ENCODE measurements at places on chromosomes 4 and X.

DNA sequence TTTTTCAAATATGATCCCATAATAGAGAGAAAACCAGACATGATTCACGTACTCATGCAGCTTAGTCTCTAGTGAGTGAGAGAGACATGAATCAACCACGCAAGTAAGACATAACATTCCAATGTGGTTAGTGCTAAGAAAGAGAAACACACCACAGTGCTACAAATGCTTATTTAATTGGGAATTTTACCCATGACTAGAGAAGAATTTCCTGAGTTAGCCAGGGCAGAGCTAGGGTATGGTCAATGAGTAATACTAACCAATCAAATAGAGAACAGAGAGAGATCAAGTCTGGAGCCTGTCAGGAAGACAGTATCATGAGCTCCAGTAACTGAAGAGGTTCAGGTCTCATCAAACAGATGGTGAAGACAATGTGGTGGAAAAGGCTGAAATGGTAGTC is 495.2 kb downstream of the PDGFC start:
- DNase-seq, result no peak

GRCh38 chr4:59455751-59456150 is 1744.4 kb upstream of the ADGRL3 start:
- DNase-seq, result no peak

- DNase-seq, result no peak
These were observed 45.5 kb downstream of the MAGEA9 start for GRCh38 chrX:149827254-149827653.

DNA sequence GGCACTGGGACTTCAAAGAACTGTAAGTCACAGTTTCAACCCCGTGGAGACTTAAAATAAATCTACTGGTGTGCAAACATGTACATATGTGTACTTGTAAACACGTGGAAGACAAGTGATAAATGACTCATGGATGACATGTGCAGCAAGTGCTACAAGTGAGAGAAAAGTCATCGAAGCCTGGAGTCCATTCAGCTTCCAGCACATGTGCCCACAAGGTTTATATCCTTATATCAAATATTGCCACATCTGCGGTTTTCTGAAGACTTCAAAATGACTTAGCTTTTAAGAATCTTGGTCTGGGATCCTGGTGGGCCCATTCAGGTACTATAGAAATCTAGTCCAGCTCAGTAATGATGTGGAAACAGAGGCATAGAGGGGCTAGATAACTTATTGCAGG is 33.0 kb upstream of the TTC29 start:
- no peak for DNase-seq

- DNase-seq, result peak; percentile 61
These were observed 6.5 kb upstream of the RNF4 start for GRCh38 chr4:2462218-2462991.

DNA sequence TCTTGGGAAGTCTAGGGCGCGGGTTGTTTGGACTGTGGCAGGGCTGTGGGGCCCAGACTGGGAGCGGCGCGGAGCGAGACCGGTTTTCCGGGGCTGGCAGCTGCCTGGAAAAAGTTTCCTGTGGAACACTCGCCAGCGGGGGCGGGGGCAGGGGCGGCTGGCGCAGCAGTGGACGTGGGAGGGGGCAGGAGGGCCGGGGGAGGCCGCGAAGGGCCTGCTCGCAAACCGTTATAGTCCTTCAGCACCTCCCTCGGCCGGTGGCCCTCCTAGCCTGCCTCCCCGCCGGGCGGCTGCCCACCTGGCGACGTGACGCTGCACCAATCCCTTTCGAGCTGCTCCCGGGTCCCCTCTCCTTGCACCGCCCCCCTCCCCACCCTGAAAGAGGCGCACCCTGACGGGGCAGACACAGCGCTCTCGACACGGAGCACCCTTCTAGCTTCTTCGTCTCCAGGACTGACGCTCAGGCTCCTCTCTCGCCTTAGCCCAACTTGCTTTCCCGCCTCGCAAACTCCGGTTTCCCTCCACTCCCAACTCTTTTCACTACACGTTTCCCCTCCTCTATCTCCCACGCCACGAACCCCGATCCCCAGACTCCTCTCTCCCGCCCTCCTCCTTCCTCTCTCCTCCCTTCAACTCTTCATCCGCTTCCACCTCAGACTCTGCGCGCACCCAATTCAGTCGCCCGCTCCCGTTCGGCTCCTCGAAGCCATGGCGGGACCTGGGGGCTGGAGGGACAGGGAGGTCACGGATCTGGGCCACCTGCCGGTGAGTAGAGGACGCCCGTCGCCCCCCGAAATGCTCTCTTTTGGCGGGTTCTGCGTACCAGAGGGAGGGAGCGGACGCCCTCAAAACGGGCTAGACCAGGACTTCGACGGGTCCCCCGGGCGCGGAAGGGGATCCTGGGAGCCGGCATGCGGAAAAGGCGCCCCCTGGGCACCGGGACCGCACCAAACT is at the start of gene NRK:
Gene NRK, plus strand, starts transcription at position 402 of the 954 bp plus-strand sequence. Its CDS starts 307 bp downstream, at position 709.
- no peak for DNase-seq

- no peak for DNase-seq
These were observed 4.7 kb downstream of the FAM120C start for GRCh38 chrX:54178100-54178940.

GRCh38 chrX:28701222-28701621 is 114.0 kb downstream of the IL1RAPL1 start:
- DNase-seq, result no peak

- DNase-seq, result no peak
These were observed 2.8 kb downstream of the NKX6-1 start for GRCh38 chr4:84496331-84496705.

GRCh38 chrX:22268706-22269105 is 4.0 kb upstream of the CBLL2 start:
- no peak for DNase-seq

DNA sequence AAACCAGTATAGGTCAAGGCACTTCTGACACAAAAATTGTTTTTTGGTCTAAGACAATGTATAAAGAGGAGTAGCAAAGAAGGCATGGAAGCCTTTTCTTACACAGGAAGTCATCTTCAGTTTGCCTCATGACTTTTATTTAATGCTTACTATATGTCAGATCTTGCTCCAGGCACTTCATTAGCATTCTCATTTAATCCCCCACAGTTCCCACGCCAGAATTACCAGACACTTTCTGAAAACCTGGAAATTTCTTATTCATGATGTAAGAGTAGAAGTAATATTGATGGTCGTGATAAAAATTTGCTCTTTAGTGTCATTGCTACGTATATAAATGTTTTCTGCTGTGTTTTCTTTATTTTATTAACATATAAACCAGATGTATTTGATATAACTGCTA is 39.2 kb downstream of the ARHGEF38 start:
- DNase-seq, result no peak

- DNase-seq, result no peak
These were observed 84.3 kb downstream of the SPRY1 start for GRCh38 chr4:123480706-123481418.
